ENCODE measurements at places on chromosomes 5 and 9.
A peak's percentile ranks its signal among the peaks of the same experiment; 100 is the strongest.

GRCh38 chr9:1042466-1042865 is 7.7 kb upstream of the DMRT2 start:
- peak; percentile 13 for DNase-seq

DNA sequence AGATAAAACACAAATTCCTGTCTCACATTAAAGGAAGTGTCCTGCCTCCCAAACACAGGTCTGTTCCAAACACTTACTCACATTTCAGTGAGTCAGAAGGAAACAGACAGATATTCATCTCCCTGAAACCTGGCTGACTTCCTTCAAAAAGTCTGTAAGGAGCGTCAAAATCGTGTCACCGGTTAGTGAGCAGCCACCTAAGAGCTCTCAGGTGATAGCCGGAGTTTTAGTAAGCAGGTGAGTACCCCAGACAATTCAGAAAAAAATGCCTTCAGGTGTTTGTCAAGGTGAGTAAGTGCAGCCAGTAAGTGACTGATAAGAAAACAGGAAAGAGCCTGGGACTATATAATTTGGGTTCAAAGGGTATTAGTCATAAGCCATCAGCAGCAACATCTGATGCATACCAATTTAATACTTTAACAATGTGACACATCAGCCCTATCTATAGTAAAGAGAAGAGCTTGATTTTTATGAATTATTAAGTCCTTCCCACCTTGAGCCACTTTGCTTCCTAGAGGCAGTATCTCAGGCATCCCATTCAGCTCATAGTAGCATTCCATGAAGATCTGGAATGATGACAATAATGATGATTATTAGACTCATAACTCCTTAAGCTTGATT is 1.3 kb upstream of the ITGA2 start:
- DNase-seq: no peak

GRCh38 chr5:151054709-151055108 is 26.1 kb downstream of the TNIP1 start:
- DNase-seq: no peak

DNA sequence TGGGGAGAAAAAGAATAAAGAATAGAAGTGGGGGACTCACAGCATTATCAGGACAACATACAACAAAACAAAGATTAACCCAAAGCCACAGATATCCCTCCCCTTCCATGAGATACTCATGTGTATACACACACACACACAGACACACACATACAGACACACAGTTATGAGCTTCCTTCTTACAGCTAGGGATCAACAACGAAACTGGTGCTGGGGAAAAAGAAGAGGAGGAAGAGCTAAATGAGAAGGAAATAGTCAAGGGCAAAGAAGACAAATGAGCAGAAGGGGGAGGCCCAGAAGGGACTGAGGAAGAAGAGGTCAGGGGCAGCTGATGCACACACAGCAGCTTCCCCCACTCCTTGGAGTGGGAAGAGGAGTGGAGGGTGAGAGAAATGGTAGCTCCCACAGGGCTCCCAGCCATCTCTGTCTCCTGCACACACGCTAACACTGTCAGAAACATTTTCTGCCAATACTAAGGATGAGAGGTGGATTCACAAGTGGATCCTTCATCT is 66.2 kb downstream of the SIL1 start:
- no peak for DNase-seq

DNA sequence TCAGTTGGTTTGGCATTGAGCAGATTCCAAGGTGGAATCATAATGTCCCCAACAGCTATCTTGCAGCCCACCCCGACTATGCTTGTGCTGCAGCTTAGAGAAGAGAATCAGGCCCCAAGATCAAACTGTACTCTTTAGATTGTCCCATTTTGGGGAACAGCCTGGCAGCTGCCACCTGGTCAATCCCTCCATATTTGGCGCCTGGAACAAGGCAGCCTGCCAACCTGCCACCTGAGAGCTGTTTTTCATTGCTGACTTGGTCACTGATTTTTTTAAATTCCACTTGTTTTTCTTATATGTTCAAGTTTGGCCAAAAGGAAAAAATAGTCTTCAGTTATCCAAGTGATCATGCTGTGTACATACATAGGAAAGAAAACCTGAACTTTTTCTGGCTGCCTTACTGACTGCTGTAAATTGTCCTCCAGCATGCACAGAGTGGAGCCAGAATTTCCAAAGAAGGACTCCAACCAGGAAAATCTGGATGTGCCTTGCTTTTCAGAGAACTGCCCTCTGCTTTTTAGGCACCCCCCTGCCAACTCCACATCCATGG is 504.2 kb downstream of the ENC1 start:
- no peak for DNase-seq

GRCh38 chr5:138559937-138560336 is 15.3 kb downstream of the HSPA9 start:
- no peak for DNase-seq

DNA sequence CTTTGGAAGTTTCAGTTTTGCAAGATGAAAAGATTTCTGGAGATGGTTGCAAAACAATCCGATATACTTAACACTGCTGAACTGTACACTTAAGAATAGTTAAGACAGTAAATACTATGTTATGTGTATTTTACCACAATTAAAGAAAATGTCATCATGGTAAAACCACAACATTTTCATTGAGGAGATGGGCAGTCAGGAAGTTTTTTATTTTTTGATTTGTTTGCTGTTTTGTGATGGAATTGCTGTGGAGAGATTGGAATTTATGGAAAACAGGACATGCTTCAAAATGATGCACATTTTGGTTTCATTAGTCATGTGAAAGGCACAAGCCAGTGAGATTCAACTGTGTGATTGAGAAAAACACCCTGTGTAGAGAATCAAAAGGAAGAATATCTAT is 90.5 kb upstream of the AGXT2 start:
- no peak for DNase-seq

- no peak for DNase-seq
Measured at GRCh38 chr5:5116956-5117355, 23.2 kb upstream of the ADAMTS16 start.

GRCh38 chr9:113788616-113789330 is 87.3 kb upstream of the ZNF618 start:
- DNase-seq: no peak

DNA sequence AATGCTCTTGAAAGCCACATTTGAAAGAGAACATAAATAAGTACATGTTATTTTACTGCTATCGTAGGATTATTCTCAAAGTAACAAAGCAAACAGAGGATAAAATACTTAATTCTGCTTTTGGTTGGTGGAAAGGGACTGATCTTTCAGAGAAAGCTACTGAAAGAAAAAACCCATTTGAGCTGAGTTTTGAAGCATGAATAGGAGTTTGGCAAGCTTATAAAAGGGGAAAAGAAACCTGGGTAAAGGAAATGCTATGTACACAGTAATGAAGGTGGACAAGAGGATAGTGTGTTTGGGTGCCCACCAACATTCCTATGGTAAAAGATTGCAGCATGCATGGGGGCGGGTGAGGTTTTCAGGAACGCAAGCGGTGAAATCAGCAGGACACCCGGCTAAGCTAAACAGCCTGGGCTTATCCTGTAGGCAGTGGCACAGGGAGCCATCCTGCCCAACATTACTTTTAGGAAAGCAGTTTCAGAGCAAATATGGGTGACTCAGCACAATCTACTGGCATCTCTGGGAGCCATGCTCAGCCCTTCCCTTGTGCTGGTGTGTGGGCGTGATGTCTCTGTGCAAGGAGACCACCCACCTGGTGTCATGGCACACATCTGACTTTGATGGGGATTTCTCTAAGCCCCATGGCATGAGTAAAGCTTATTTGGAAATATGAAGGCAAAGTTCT is 673.9 kb upstream of the KLF4 start:
- no peak for DNase-seq

GRCh38 chr9:92496396-92497176 is 14.3 kb upstream of the ASPN start:
- DNase-seq: no peak

- peak; percentile 9 for DNase-seq
Measured at GRCh38 chr5:16666883-16667398, 50.1 kb upstream of the RETREG1 start.

GRCh38 chr5:139110526-139111168 is 87.5 kb downstream of the SIL1 start:
- peak; percentile 63 for DNase-seq

GRCh38 chr5:180067986-180068385 is 3.6 kb downstream of the RNF130 start:
- DNase-seq: peak; percentile 52

DNA sequence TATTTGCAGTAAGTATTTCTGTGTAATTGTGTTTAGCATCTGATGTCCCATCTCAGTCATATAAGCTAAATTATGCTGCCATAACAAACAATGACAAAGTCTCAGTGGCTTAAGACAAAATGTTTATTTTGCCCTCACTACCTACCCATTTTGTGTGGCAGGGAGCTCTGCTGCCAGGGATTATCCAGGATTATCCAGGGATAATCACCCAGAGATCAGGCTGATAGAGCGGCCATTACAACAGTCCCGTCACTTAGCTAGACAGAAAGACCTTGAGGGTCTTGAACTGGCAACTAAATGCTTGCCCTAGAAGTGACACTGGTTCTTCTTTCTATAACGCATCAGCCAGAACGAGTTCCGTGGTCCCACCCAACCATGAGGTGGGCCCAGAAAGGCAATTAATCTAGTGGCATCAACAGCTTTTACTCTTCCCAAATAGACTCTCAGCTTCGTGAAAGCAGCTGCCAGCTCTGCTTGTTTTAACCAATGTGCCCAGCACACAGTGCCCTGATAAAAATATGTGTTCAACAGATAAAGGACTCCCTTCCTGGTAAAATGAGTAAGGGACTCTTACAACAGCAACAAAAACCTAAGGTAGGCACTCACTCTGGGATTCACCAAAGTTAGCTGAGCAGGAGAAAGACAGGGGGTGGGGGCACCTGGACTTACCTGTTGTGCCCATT is 22.8 kb downstream of the CCDC69 start:
- DNase-seq: peak; percentile 91

GRCh38 chr9:106920701-106921283 is 57.8 kb downstream of the ZNF462 start:
- DNase-seq: peak; percentile 2

- DNase-seq: no peak
Measured at GRCh38 chr9:94980947-94981722, 254.6 kb downstream of the AOPEP start.

- peak; percentile 75 for DNase-seq
Measured at GRCh38 chr9:98997604-98998003, 53.9 kb downstream of the COL15A1 start.

GRCh38 chr9:121194730-121195129 is 6.9 kb downstream of the RAB14 start:
- DNase-seq: no peak
